ENCODE measurements at places on chromosomes 1 and 21.

GRCh38 chr1:210272666-210273065 is 40.1 kb downstream of the SERTAD4 start:
- no peak for DNase-seq

DNA sequence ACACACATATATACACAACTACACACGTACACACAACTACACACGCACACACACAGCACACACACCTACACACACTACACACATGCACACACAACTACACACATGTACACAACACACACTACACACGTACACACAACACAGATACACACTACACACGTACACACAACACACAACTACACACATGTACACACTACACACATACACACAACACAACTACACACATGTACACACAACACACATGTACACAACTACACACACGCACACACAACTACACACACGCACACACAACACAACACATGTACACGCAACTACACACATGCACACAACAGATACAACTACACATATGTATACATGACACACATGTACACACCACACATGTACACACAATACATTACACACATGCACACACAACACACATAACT is 318.1 kb downstream of the CAMTA1 start:
- no peak for DNase-seq

DNA sequence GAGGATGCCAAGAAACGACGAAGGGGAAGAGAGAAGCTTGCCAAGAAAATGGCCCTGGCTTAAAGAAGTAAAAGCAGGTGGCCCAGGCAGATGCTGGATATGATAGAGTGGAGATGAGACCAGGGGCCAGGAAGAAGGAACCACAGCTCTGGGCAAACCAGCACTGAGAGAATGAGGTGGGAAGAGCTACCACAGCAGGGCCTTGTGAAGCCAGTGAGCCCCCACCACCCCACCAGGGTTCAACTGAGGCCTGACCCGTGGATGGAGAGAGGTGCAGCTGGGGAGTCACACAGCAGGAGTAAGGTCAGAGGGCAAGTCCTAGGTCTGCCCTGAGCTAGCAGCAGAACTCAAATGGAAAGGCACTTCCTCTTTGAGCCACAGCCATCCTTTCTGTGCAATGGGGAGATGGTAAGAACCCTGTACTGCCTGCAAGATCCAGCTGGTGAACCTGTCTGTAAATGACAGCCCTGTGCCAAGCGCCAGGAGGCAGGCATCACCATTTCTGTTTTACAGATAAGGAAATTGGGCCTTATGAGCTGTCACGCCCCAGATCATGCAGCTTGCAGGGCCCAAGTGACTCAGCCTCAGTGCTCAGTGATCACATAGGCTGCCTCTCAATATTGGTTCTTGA is 8.5 kb downstream of the SH3BGRL3 start:
- no peak for DNase-seq

DNA sequence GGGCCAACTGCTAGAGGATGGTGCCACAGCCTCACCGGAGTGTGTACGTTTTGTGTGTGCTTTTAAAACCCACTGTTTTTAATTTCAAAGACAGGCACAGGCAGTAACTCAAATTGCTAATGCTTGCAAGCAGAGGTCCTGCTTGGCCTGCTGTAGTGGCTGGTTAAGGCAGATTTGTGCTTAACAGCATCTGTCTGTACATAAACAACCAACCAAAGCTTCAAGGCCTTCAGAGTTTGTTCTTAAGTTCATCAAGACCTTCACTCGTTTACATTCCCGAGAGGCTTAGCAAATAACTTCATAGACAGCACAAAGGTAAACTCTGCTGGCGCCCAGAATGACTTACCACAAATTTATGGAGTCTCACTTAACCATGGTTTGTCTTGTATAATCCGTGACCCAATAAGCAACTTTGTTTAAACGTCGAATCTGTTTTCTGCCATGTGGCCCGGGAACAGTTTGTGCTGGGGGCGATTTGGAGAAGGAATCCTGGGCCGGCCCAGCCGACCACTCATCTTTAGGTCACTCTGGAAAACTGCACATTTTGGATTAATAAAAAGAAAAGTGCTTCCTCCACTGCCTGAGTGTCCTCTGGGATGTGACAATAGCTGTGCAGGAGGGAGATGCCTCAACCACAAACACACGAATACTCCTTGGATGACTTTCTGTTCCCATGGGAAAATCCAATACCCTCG is 58.1 kb downstream of the CAPZB start:
- DNase-seq, result no peak

DNA sequence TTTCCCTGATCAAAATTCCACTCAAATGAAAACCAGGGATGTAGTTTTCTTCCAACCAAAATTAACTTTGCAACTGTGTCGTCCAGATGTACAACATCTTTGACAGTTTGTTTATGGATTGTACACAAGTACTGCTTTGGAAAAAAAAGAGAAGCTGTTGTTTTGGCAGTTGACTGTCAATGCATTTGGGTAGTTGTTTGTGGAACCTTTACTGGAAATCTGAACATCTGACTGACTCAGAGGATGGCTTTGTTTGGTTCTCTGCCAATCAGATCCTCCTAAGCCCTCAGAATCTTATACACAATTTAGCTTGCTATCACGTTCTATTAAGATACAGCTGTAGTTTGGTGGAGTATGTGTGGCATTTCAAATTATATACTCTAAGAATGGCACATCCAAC is 195.0 kb downstream of the KCNK2 start:
- no peak for DNase-seq

DNA sequence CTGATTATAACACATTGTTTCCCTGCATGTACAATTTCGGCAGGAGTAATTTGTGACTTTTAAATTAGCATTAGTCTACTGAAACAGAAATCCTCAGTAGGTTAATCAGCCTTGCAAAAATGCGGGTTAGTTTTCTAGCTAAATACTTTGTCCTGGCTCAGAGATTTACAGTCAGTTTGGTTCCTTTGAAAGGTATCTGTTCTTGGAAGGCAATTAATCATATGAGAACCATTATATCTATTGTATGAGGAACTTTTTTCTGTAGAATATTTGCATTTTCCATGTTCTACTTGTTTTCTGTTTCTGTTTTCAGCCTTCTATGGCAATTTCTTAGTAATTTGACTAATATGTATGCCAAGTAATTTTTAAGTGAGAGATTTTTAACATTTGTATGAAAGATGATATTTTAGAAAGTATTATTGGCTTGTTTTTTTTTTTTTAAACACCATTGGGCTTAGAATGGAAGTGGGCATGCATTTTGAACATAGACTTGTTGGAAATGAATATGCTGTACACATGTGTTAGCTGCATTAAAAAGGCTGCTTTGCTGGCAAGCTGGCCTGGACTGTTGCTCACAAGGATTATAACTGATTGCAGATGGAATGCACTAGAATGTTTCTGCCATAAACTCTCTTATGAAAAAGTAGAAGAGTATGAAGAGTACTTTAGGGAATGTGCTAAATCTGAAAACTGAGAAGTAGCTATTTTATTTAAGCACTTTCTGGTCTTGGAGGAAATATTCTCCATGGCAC is 26.2 kb downstream of the KIF1B start:
- DNase-seq, result no peak

DNA sequence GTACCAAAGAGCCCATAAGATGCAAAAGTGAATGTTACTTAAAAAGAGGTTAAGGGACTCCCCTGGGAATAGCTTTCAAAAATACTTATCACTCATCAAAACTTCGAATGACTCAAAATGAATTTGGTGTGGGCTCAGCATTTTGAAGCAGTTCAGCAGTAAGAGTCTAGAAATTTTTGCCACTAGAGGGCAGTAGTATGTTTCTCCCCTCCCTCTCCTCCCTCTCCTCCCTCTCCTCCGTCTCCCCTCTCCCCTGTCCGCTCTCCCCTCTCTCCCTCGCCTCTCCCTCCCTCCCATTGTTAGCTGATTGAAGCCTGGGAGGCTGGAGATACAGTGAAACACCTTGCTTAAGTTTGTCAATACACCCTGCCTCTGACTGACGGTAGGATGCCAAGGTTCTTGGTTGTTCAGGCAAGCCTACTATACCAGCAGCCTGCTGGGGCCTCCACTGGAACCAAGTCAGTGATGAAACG is 70.8 kb upstream of the TENT5C start:
- DNase-seq, result peak; percentile 67

- DNase-seq, result no peak
Measured at GRCh38 chr1:66266350-66266749, 267.6 kb upstream of the SGIP1 start.

- no peak for DNase-seq
Measured at GRCh38 chr1:160400646-160401486, 502 bp downstream of the VANGL2 start.

- no peak for DNase-seq
Measured at GRCh38 chr1:46180082-46180616, 3.9 kb upstream of the P3R3URF start.

DNA sequence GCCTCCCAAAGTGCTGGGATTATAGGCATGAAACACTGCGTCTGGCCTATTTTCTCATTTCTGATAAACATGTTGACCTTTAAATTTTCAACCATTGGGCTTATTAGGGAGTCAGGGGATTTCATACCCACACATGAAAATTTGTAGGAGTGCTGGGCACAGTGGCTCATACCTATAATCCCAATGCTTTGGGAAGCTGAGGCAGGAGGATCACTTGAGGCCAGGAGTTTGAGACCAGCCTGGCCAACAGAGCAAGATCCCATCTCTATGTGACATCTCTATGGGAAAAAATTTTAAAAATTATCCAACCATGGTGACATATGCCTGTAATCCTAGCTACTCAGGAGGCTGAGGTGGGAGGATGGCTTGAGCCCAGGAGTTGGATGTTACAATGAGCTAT is 10.5 kb upstream of the H3-3A start:
- no peak for DNase-seq

DNA sequence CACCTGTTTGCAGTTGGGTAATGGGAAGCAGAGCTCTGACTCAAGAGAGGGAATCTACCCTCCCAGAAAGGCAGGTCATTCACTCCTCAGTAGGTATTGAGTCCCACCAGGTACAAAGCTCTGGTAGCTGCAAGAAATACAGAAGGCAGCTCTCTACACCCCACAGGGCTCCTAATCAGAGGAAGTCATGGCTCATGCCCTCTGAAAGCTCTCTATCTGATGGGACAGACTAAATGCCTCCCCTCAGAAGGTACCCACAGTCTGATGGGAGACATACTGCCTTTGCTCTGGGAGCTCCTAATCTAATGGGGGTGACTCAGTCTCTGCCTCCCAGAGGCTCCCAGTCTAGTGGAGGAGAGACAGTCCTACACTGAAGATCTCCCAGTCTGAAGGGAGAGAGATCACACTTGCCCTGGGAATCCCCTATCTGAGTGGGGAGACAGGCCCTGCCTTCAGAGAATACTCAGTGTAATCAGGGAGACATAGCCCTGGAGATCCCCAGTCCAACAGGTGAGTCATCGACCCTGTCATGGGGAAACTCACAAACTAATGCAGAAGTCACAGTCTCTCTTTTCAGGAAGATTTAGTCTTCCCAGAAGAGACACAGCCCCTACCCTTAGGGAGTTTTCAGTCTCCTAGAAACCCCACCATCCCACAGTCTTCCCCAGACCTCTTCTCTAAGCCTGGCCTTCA is 23.7 kb downstream of the CAMK1G start:
- DNase-seq, result no peak

DNA sequence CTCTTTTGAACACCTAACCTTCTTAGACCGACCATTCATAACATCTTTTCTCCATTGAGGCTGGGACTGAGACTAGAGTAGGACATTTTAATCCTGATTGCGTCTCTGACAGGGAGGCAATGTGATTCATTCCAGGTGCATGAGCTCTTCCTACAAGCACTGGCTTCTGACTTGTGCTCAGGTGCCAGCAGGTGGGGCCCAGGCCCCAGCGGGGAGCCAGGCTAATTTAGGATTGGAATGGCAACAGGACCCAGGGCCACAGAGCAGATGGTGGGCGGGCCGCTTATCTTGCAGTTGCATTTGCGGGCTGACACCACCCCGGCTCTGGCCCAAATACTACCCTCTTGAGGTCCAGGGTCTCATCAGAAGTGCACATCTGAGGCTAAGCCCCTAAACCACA is 4.1 kb downstream of the GPA33 start:
- DNase-seq, result no peak

GRCh38 chr1:114758256-114758832 is 560 bp upstream of the CSDE1 start:
- no peak for DNase-seq

DNA sequence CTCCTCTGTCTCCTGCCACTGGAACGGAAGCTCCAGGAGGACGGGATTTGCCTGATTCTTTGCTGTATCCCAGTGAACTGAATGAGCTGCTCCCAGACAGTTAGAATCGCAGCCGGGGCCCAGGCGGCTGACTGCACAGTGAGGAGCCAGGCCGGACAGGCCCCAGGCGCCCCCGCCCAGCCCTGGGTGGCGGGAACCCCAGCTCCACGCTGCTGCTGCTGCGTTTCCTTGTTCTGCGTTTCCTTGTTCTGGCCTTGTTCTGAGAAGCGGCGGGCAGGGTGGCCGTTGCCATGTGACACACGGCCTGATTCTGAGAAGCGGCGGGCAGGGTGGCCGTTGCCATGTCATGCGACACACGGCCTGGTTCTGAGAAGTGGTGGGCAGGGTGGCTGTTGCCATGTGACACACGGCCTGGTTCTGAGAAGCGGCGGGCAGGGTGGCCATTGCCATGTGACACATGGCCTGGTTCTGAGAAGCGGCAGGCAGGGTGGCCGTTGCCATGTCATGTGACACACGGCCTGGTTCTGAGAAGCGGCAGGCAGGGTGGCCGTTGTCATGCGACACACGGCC is 56.2 kb downstream of the SLC37A1 start:
- DNase-seq, result no peak

DNA sequence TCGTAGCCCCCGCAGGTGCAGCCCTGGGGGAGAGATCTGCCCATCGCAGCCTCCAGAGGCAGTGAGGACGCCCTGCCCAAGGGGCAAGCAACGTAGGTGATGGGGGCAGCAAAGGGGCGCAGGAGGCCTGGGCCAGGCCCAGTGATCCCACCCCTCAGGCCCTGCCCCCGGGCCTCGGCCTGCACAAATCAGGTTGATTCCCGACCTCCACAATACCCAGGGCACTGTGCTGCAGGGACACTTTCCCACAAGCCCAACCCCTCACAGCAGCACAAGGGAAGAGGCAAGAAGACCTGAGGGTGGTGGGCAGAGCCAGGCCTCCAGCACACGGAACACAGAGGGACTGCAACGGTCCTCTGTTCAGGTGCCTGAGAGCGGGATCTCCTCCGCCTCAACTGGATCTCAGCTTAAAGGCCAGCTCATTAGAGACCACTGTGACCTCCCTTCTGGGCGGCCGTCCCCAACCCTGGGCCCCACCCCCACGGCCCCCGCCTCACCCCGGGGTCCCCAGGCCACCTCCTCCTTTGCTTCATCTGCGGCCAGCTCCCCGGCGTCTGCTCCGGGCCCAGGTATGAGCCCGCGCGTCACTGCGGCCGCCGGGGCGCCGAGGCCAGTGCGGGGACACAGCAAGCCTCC is 812 bp upstream of the ARF1 start:
- no peak for DNase-seq
